Right renal cortex interstitium (tissue), 3 donors: ENCODE measurements at places on chromosomes 13 and 19. TPM values are rescaled to one million over a fixed set of nuclear protein-coding genes. Genes with fewer than 3 reads are reported as not detected.

DNA sequence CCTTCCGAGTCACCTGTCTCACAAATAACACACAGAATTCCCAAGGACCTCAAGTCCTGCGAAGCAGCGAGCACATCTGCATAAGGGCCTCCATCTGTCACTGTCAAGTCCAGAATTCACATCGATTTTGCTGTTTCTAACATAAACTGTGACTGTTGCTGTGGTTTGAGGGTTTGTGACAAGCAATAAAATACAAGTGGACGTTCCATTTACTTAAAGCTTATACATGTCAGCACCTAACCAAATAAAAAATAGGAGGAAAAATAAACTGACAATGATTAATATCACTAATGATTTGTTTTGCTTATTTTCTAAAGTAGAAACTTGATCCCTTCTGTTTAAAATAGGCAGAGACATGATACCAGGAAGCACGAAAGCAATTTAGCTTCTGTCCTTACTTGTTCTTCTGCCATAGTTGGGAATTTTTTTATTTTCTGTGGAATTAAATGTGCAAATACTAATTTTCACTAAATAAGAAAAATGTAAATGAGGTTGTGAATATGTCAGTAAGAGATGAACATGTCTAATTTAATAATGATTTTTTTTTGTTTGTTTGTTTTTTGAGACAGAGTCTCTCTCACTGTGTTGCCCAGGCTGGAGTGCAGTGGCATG is 279.1 kb downstream of the FGF9 start:
- DNase-seq: no peak

GRCh38 chr13:41627425-41627824 is 170.1 kb downstream of the RGCC start:
- DNase-seq: no peak

DNA sequence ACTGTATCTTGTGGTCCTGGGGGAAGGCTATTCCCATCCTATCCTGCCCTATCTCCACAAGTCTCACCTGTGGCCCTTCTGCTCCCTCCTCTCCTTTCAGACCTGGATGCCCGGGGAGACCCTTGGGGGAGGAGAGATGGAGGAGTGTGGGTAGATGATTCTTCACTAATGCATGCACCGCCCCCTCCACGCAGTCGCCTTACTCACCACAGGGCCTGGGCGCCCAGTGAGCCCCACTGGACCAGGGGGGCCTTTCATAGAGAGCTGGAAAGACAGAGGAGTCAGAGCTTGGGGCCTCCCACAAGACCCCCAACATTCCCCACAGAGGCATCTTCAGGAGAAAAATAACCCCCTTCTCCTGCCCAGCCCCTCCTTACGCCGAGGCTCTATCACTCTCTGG is 14.3 kb downstream of the COL5A3 start:
- no peak for DNase-seq

- no peak for DNase-seq
Observed at GRCh38 chr13:28601581-28601980, 57.3 kb upstream of the POMP start.

DNA sequence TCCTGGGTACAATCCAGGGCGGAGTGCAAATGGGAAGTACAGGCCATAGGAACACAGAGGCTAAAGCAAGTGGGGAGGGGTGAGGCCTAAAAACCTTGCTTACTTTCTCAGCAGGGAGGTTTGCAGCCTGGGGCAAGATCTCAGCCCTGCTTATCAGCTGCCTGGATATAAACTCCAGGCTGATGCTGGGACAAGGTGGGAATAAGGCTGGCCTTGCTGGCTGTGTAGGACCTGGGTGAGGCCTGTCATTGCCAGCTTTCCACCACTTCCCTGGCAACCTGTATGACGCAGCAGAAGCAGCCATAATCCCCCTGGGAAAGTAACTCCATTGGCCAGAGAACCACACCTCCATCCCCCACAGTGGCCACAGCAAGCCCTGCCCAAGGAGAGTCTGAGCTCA is 279.1 kb upstream of the ATXN8OS start:
- no peak for DNase-seq

- DNase-seq: no peak
Observed at GRCh38 chr13:91930687-91931086, 532.3 kb downstream of the GPC5 start.

DNA sequence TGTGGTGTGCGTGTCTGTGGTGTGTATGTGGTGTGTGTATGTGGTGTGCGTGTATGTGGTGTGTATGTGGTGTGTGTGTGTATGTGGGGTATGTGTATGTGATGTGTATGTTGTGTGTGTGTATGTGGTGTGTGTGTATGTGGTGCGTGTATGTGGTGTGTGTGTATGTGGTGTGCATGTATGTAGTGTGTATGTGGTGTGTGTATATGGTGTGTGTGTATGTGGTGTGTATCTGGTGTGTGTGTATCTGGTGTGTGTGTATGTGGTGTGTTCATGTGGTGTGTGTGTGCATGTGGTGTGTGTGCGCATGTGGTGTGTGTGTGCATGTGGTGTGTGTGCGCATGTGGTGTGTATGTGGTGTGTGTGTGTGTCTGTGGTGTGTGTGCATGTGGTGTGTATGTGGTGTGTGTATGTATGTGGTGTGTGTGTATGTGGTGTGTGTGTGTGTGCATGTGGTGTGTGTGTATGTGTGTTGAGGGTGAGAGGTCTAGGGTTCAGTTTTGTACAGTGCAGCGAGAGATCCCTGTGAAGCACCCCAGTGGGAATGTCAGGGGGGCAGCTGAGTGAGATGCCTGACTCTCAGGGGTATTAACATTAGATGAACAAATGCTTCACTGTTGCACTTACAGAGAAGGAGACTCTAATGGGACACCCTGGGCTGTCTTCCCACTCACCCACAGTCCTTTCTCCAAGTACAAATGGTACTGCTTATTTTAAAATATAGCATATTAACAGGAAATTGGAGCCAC is 61.3 kb upstream of the MEDAG start:
- DNase-seq: no peak

The DIAPH3 gene
- 12.8 TPM for polyA plus RNA-seq

The MIR17HG gene
- 2.9 TPM for polyA plus RNA-seq
